ENCODE measurements at places on chromosomes 6 and 20. TPM values are rescaled to one million over a fixed set of nuclear protein-coding genes. Genes with fewer than 3 reads are reported as not detected.

The OTOR gene
- not detected for total RNA-seq

The INSM1 gene
- not detected for total RNA-seq

The VIP gene
- not detected for total RNA-seq

The FAM83C gene
- 0.05 TPM for total RNA-seq

The SMLR1 gene
- not detected for total RNA-seq

The TP53RK gene
- 13.6 TPM for total RNA-seq

The MCCD1 gene
- not detected for total RNA-seq

Measured in A549 treated with RU486 at 1 μM for 4 hours (cell line).